ENCODE measurements at places on chromosomes 12 and 14.

GRCh38 chr14:52780893-52781292, 10.5 kb downstream of the GNPNAT1 start:
- DNase-seq = no peak

- no peak for DNase-seq
Observed at GRCh38 chr14:54220071-54220703, 176.6 kb upstream of the CDKN3 start.

GRCh38 chr12:70002097-70002911, 177.3 kb downstream of the MYRFL start:
- DNase-seq = no peak

DNA sequence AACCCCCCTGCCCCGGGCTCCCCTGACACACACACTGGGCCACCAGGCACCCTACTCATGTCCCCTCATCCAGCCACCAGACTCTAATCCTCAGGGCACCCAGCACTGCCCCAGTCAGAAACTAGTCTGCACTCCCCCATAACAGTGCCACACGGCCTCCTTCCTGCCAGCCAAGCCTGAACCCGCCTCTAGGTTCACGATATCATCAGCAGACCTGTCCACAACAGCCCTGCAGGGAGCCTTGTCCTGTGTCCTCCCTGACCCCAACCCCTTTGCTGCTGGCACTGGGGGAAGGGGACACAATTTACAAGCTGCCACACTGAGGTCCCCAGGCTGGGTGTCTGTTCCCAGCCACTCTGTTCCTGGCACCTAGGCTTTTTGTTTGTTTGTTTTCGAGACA, 33.6 kb downstream of the LTBP2 start:
- DNase-seq = no peak

DNA sequence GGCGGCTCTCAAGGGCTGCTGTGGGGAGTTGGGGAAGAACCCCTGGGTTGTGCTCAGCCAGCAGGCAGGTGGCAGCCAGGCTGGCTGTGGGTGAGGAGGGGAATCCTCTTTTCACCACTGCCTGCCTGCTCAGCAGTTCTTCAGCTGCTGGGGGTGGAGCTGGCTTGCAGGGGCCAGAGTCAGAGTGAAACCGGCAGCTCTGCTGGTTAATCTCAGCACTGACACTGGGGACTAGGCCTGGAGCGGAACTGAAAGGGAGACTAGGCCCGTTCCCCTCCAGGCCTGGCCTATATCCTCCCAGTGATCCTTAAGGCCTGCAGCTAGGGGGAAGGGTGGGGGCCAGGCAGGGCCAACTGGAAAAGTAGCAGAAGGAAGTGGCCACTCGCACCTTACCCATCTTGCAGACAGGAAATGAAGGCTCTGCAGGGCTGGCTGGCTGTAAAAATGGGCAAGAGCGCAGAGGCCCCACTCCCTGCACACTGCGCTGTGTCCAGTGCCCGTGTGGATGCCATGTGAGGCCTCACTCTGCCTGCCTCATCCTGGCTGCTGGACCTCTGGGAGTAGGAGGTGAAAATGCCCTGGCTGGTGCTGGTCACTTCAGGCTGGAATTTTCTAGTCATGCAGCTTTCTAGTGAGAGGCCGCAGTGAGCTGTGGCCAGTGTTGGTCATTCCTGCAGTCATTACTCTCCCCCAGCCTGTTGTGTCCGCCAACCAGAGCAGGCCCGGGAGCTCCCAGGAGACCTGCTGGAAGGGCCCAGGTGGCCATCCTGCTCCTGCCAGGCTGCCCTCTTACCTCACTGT, 39.4 kb downstream of the SH2B3 start:
- no peak for DNase-seq

DNA sequence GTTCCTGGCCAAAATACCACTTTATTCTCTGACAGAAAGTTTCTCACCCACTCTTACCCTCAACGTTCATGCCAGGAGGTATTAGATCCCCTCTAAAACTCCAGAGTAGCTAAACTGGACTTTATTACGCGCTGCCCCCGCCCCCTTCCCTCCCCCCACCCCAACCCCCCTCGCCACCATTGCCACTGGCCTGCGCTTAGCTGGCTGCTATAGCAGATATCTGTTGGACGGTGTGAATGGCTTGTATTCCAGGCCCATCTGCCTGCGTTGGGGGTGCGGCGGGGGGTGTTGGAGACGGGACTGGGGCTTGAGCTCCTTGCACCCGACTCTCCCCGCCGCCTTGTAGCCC, 564 bp upstream of the THTPA start:
- DNase-seq = no peak

DNA sequence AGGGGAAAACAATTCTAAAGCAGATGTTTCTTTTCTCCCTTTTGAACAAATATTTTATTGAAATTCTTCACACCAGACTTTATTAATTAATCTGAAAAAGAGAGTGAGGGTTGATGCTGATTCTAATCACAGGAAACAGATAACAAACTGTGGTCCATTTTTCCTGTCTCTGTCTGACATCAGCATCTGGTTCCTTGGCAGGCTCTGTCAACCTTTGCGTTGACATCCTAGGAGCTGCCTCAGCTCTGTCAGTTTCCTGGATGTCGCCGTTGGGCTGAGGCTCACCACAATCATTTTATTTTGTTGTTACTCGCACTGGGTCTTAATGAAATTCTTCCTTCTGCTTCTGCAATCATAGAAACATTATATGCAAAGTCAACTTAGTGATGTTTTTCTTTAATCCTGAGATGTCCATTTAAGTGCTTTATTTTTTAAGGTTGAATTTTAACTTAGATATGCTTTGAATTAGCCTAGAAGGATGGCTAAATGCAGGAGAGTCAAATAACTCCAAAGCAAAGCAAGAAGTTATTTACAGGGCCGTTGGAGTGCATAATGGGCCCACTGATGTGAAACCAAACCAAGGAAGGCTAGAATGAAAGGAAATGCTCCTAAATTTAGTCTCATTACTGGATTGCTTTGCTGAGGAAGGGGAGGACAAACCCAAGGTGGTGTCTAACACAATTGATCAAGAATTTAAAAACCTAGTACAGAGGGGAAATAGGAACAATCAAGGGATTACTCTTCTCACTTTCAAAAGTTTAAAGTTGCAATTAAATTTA, 542.4 kb downstream of the FLRT2 start:
- DNase-seq = no peak

DNA sequence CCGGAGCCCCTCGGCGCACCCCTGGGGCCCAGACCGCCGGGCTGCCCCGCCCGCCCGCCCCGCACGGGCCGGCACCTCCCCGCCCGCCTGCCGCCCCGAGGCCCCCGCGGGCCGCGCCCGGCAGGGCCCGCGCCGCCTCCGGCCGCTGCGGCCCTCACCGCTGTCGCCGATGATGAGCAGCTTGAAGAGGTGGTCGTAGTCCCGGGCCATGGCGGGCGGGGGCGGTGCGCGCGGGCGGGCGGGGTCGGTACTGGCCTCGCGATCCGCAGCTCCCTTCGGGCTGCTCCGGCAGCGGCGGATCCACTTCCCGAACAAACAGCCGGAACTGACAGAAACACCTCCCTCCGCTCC, at the start of gene RAB35:
Gene RAB35, minus strand, starts transcription at position 313 of the 351 bp plus-strand sequence. Its CDS starts 103 bp downstream, at position 210.
- no peak for DNase-seq

DNA sequence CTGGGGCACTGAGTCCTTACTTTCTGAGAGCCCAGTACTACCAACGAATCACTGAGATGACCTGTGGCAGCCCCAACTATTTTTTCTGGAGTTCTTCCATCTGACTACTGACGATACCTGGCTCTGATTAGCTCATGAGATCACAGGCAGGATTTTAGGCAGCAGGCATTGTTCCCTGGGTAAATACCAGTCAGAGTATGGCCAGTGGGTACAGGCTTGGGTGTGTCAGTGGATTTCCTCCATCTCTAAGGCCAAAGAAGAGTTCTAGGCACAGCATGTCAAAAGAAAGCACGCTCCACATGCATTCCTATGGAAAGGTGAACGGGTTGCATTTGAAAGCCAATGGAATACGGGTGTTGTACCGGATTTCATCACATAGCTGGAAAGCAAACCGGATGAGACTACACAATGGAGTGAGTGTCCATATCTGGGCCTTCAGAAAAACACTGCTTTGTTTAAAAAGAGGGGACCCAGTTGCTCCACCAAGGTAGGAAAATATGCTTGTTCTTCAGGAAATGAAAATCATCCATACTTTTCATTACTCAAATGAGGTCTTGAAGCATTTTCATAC, 55.0 kb downstream of the PAX9 start:
- no peak for DNase-seq

Measured in NCI-H2171 (cell line).